Activated CD4-positive, alpha-beta T cell treated with anti-CD3 and anti-CD28 coated beads for 24 hours (primary cell): ENCODE measurements at places on chromosomes 6 and 20.

- DNase-seq, result no peak
Measured at GRCh38 chr20:46544576-46544975, 5.9 kb downstream of the OCSTAMP start.

GRCh38 chr20:51008718-51009117, 14.2 kb downstream of the KCNG1 start:
- no peak for DNase-seq

DNA sequence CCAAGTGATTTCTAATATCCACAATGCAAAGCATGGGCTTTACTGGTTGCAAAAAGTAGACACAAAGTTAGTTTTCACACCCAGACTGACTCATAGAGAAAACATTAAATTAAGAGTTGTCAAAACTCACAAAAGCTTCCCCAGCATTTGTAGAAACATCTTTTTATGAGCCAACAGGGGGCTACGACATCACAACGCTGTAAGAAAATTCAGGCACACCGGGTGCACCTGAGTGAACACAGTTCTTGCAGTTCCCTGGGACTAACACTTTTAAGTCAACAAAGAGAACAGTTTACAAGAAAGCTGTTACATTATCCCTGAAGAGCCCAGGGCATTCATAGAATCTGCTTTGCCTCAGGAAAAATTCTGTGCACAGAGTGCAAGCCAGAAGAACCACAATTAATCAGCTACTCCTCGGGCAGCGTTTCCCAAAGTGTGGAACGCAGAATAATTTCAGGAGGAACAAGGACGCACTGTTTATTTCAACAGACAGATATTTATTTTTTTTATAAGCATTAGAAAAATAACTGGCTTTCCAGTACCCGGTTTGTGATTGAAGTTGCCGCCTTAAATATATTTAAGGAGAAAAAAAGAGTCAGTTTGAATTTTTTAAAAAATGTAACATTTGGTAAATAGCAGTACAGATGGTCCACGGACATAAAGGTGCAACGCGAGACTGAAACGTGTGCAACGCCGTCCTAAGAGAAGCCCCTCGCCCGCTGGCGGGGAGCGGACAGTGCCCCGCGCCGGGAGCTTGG, 1.2 kb downstream of the NCOA5 start:
- DNase-seq, result no peak

GRCh38 chr6:160084198-160084776, 37.3 kb upstream of the SLC22A1 start:
- no peak for DNase-seq

- DNase-seq, result no peak
Measured at GRCh38 chr6:116170358-116171057, 44.6 kb upstream of the COL10A1 start.

DNA sequence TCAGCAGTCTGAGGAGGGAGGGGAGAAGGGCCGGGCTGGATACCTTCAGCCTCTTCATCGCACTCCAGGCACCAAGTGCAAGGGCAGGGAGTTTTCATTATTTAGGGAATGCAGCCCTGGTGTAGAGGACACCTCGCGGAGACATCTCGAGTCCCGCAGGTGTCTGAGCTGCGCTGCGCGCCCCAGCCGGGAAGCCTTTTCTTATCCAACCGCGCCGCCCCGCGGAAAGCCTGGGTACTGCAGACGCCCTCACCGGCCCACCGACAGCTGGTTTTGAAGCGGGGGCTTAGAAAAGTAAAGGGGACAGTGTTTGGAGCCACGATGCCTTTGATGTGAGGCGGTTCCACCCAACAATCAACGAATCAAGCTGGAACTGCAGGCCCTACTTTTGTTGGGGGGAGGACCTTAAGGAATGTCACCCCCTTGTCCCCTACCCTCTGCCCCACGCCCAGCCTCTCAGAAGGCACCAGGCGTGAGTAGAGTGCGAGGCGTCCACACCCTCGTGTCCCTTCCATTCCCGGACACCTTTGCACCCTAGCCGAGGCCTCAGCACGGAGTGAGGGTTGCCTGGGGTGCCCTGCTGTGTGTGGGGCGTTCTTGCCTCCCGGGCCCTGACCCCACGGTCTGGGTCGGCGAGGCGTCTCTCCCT, 8.6 kb downstream of the NKX2-2 start:
- DNase-seq, result peak; percentile 82

- DNase-seq, result no peak
Measured at GRCh38 chr6:77095936-77096627, 367.2 kb downstream of the HTR1B start.

- no peak for DNase-seq
Measured at GRCh38 chr6:18693881-18694280, 306.7 kb downstream of the RNF144B start.

- no peak for DNase-seq
Measured at GRCh38 chr6:111573131-111573883, 32.4 kb downstream of the TRAF3IP2 start.

GRCh38 chr6:35282472-35282871, 15.1 kb upstream of the DEF6 start:
- DNase-seq, result no peak

- DNase-seq, result no peak
Measured at GRCh38 chr20:59604741-59605600, 631 bp downstream of the PHACTR3 start.

DNA sequence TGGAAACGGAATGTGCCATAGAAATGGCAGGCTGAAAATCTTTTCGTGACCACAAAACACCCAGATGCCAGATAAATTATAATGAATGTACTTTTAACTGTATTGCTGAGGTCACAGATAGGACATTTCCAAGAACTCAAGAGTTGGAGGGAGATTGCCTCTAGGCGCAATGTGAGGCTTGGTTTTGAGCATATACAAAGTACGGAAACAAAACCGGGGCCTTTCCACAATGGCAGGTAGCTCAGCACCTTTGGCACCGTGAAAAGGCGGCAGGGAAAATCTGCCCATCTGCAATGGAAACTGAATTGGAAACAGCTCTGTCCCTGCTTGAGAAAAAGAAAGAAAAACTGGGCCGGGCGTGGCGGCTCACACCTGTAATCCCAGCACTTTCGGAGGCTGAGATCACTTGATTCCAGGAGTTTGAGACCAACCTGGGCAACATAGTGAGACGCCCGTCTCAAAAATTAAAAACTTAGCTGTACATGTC, 10.5 kb upstream of the C20orf144 start:
- no peak for DNase-seq

DNA sequence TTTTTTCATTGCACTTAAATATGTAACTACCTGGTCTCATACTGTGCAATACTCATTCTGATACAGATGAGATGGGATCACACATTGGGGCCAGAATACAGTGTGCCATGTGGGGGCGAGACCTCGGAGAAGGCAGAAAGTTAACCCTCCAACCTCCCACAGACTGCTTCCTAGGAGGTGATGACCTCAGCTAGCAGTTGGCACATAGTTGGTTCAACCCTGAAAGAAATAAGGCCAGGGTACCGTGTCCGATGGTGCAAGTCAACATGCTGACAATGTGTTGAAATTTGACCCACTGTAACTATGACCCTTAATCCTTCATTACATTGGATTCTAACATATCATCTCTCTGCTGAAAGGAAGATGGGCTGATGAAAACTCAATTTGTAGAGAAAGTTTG, 61.9 kb downstream of the GJA10 start:
- no peak for DNase-seq

DNA sequence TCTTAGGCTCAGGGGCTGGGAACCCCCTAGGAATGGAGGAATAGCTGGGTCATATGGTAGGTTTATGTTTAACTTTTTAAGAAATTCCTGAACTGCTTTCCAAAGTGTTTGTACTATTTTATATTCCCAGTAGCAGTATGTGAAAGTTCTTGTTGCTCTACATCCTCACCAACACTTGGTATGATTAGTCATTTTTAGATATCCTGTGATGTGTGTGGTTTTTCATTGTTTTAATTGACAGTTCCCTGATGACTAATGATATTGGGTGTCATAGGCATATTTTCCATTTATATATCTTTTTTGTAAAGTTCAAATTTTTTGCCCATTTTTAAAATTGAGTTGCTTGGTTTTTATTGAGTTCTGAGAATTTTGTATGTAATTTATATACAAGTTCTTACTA, 72.3 kb downstream of the SLC16A10 start:
- no peak for DNase-seq
